ENCODE measurements at places on chromosomes 7 and 10.

GRCh38 chr7:19772841-19773760 is at the start of gene TMEM196:
Gene TMEM196, minus strand, starts transcription at chr7:19773617. Its CDS starts 921 bp downstream, at chr7:19772696.
- DNase-seq, result peak; percentile 48

DNA sequence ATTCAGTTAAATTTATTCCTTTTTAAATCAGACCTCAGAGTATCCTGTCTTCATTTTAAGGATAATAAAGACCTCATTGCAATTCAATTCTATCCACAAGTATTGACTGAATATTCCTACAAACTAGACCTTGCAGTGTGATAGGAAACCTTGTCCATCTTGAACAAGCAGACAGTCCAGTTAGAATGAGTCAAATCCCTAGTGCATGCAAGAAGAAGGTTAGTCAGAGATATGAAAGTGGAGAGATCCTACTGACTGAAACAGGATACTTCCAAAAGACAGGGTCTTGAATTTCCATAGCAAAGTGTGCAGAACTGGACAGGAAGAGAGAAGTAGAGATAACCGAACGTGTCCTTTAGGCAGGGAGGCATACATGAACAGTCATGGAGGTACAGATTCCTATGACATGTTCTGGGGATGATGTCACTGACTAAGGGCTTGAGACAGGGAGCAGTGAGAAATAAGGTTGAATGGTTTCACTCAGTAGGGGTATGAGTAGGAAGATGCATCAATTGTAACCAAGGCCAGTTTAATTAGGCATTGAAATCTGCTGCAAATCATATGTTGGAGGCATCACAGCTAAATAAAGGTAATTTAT is 45.2 kb downstream of the PPP1R3A start:
- no peak for DNase-seq

DNA sequence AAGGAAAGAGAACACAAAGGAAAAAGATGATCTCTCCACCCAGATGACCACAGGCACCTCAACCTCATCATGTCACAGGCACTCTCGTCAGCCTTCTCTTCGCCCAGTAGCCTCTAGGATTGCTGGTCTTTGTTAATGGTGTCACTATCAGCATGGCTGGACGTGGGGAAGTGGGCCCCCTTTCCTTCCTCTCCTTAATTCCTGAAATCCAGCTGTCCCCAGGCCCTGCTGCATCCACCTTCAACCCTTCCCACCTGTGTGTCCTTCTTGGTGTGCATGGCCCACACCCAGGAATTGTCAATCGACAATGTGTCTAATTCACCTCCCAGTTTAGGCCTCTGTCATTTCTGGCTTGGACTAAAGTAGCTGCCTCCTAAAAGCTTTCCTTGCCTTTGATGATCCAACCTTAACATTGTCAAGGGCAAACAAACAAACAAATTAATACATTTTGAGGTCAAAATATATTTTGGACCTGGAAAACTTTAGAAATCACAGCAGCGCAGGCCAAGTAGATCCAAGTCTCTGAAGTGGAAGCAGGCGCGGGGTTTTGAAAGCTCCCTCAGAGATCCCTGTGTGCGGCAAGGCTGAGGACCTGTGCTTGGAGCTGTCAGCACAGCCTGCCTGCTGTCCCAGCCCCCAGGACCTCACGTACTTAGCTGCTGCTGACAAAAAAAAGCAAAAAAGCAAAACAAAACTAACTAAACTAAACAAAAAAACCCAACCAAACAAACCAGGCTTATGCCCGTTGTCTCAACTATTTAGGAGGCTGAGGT is 193.3 kb upstream of the LYZL2 start:
- DNase-seq, result no peak

DNA sequence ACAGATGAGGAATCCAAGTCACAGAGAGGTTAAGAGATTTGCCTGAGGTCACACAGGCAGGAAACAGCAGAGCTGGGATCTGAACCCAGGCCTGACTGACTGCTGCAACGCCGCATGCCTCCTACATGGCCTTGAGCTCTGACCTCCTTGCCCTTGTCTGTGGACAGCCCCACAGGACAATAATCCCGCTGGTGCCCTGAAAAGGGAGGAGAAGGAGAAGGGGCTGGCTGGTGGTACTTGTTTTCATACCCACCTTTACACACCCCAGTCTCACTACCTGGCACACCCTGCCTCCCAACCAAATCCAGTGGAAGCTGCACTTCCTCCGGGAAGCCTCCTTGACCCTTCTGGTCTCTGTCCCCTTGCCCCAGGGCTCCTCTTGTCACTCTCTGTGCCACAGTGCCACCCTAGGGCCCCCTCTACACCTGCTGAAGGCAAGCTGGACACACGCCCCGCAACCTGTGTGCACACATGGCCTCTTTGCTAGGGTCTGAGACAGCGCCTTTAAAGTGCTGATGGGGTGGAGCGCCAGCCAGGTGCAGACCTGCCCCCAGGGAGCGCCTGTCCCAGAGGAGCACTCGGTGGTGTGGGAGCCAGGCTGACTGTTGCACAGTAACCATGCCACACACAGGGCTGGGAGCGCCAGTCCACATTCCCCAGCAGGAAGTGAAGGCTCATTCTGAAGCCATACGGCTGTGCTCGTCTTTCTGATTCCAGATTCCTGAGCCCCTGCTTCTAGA is 38.6 kb downstream of the ZCCHC24 start:
- peak; percentile 44 for DNase-seq

DNA sequence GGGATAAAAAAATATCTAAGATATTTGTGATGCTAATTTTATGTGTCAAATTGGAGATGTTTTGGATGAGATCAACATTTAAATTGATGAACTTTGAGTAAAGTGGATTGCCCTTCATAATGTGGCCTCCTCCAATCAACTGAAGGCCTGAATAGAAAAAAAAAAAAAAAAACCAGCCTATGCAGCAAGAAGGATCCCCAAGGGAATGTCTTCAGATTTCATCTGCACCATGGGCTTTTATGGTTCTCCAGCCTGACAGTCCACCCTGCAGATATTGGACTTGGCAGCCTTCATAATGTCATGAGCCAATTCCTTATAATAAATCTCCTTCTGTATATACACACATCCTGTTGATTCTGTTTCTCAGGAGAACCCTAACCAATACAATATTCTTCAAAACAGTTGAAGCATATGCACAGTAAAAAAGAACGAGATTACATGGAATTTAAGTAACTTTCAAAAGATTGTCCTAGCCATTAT is 316.9 kb upstream of the PLXDC2 start:
- no peak for DNase-seq

DNA sequence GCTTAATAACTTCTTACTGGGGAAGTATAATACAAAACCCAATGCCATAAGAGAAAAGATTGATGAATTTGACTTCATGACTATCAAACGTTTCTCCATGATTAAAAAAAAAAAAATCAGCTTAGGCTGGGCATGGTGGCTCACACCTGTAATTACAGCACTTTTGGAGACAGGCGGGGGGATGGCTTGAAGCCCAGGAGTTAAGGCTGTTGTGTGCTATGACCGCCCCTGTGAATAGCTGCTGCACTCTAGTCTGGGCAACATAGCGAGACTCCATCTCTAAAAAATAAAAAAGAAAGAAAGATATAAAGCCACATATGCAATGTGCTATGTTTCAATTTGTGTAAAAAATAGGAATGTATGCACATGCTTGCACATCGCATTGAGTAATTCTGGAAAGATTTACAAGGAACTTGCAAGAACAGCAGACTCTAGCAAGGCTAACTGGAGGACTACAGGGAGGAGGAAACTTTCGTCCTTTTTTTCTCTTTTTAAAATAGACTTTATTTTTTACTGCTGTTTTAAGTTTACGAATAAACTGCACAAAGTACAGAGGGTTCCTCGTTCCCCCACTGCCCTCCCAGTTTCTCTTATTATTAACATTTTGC is 10.3 kb upstream of the RARRES2 start:
- DNase-seq, result no peak

- DNase-seq, result no peak
Observed at GRCh38 chr10:75146780-75147179, 35.3 kb downstream of the SAMD8 start.

- DNase-seq, result no peak
Observed at GRCh38 chr10:51821045-51821444, 121.7 kb upstream of the CSTF2T start.

GRCh38 chr7:47407821-47408674 is 173.9 kb downstream of the TNS3 start:
- no peak for DNase-seq

Data from lung (tissue), 17 donors.